Esophagus mucosa (tissue), 1 donor: ENCODE measurements at places on chromosomes 11 and 22.

GRCh38 chr11:69540118-69541000 lies 58.9 kb downstream of the LINC01488 start:
- no peak for ATAC-seq

DNA sequence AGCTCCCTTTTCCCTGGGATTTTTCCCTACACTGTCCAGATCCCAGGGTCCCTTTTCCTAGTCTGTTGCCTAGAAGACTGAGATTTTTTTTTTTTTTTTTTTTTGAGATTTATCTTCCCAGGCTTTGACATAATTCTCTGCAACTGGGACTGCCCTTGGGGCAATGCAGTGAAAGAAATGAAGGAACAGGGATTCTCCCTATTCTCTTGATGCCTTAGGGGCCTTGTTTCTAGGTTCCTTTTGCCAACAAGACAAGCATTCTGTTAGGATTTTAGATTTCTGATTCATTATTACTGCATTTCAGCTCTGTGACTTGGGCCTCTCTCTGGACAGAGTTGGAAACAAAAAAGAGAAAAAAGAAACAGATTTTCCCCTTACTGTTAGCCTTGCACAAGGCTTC lies 47.3 kb downstream of the QSER1 start:
- ATAC-seq = no peak

- ATAC-seq = no peak
Observed at GRCh38 chr22:36611241-36611976, 82.4 kb upstream of the EIF3D start.

- ATAC-seq = no peak
Observed at GRCh38 chr22:39227542-39228272, 17.1 kb downstream of the PDGFB start.

DNA sequence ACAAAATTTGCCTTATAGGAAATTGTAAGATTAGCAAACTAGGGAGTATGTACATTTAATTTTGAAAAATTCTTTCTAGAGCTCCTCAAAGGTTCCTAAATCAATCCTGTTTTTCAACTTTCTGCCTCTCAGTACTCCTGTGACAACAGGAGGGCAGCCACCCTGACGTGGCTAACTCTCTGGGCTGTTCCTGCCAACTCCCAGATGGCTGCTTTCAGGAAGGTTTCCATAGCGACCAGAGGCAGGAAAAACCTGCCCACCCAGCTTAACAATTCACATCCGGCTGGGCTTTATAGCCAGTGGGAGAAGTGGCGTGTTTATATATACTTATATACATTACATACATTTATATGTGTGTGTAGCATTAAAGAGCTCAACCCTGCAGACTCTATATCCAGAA lies 26.5 kb downstream of the SGSM3 start:
- ATAC-seq = peak; percentile 95

GRCh38 chr11:88575916-88576315 lies 238.4 kb upstream of the CTSC start:
- ATAC-seq = no peak

DNA sequence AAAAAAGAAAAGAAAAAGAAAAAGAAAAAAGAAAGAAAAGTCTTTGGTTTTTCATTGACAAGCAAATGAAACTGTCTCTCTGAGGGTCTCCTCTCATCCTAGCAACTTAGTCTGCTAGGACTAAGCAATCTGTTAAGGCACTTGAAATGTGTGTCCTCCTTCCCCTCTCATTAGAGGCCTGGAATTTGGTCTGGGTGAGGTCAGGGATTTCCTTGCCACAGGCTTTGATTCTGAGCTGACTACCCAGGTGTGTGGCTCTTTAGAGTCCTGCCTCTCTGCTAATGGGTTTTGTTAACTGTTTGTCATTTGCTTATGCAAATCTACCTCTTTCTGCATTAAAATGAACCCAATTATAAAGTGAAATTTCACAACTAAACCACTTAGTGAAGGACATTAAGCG lies 18.3 kb upstream of the PKNOX2 start:
- no peak for ATAC-seq

- ATAC-seq = no peak
Observed at GRCh38 chr11:37503411-37504059, 905.5 kb upstream of the RAG2 start.
